GM23248 (cell line): ENCODE measurements at places on chromosomes 5 and 9.
A peak's percentile ranks its signal among the peaks of the same experiment; 100 is the strongest.

DNA sequence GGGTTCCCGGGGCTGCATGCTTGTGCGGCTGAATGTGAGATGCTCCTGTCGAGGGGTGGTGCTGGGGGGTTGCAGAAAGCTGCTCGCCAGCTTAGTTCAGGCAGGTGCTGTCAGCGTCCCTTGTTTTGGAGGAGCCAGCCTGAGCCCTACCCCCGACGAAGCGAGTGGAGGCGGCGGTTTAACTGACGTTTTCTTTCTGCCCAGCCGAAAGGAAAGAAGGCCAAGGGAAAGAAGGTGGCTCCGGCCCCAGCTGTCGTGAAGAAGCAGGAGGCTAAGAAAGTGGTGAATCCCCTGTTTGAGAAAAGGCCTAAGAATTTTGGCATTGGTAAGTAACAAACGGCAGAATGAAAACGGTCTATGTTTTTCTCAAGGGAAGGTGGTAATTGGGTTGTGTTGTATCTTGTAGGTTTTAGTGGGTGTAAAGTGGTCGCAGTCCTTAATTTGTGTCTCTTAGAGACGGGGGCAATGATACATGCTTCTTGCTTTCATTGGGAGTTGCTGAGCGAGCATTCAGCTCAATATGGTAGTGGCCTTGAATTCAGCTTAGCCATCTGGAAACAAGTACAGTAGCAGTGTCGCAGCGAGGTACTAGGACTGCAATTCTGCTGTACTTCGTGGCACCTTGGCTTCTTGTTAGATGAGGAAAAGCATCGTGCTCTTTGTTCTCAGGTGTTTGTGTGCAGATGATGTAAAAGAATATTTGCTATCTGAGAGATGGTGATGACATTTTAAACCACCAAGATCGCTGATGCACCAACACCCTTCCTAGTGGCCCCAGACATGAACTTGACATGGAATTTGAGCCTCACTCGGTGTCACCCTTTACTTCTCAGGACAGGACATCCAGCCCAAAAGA lies 928 bp downstream of the RPL7A start:
- peak; percentile 43 for DNase-seq

GRCh38 chr5:83586874-83587776 lies 115.6 kb downstream of the VCAN start:
- DNase-seq = peak; percentile 34

- DNase-seq = no peak
Observed at GRCh38 chr9:93125331-93125894, 8.6 kb downstream of the NINJ1 start.

DNA sequence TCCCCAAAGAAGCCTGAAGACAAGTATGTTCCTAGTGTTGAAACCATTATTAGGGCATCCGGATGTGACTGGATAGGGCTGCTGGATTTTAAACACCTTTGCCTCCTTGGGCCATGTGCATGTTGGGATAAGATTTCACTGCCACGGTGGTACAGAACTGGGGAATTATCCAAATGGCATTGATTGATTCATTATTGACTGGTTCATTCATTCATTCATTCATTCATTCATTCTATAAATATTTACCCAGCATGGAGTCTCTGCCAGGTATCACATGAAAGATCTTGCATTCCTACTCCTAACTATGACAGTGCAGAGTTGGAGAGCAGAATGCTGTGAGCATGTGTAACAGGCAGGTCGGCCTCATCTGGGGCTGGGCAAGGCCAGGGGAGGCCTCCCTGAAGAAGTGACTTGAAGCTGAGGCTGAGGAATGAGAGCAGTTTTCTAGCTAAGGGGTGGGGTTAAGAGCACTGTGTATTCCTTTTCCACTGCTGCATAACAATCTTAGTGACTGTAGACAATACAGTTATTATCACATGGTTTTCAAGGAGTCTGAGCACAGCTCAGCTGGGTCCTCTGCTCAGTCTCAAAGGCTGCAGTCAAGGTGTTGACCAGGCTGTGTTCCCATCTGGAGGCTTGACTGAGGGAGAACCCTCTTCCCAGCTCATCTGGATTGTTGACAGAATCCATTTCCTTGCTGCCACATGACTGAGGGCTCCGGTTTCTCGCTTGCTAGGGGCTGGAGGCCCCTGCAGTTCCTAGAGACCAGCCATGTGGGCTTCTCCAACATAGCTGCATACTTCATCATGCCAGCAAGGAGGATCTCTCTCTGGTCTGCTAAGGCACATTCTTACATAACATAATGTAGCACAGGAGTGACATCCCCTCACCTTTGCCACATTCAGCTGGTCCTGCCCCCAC lies 35.7 kb downstream of the AK8 start:
- no peak for DNase-seq

DNA sequence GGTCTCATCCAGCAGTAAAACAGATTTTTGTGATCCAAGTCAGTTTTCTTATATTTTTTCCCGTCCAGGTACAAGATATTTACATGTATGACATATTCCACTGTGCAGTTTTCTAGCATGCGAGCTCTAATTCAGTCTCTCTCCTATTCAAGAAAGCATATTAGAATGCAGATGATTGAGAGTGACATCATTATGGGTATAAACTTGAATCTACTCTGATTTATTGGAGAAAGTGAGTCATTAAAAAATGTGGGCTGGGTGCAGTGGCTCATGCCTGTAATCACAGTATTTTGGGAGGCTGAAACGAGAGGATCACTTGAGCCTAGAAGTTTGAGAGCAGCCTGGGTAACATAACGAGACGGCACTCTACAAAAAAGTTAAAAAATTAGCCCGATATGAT lies 6.2 kb downstream of the FER start:
- DNase-seq = peak; percentile 81

DNA sequence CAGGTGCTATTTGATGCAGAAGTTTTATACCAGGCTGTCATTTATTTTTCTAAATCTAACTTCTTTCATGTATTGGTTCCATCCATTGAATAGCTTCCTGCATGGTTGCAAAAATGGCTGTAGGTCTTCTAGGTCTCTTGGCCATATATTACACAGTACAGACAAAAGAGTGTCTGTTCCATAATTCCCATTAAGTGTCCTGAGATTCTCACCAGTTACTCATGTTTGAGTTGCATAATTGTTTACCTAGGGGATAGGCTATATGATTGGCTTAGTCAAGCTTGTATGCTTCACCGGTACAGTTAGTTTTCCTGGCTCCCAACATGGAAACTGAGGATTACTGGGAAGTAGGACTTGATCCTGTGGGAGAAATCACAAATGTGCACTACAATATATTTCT lies 399.4 kb upstream of the NUDT12 start:
- no peak for DNase-seq

DNA sequence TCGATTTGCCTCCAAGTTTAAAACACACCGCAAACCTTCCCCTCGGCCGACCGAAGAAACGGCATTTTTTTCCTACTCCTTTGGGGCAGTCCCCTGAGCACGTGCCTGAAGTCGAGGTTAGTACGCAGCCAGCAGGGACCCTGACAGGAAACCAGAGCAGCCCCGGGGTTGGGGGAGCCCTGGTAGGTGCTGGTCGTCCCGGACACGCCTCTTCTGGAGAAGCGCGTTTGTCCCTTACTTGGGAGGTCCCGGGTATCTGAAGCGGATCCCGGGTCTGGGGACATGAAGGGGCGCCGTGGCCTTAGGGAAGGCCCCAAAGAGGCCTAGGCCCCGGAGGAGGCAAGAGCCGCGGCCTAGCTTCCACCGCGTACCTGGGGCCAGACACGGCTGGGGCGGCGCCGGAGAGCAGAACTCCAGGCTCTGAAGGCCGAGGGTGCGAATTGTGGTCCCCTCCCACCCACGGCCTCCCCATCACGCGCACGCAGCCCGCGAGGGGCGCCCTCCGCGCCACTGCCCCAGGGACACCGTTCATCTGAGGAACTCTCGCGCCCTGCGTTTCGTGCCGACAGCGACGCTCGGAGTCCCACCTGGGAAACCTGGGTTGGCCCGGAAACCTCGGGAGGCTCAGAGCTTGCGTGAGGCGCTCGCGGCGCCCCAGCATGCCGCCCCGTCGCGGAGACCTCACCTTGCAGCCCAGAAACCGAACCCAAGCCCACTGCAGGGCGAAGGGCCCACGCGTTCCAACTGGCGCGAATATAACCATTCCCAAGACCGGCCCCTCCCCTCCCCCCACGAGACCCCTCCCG lies 10.4 kb downstream of the OTP start:
- no peak for DNase-seq

DNA sequence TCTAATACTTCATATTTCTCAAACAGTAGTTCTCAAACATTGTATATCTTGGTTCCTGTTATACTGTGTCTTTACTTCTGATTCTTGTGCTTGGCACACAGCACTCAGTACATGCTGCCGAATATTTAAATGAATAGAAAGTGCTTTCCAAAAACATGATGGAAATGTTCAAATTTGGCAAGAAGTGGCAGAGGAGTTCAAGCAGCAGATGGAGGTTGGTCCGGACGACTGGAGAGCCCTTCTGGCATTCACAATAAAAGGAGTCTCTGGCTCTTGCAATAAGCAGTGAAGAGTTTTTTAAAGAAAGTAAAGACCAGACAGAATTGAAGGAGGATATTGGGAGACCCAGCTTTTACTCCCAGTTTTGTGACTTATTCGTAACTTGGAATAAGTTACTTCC lies 36.3 kb downstream of the TSTD2 start:
- DNase-seq = no peak

GRCh38 chr5:91443023-91443422 lies 59.9 kb upstream of the ARRDC3 start:
- DNase-seq = peak; percentile 72

GRCh38 chr5:106363578-106363977 lies 1307.2 kb downstream of the EFNA5 start:
- no peak for DNase-seq

GRCh38 chr5:168728546-168729211 lies 149.5 kb upstream of the PANK3 start:
- DNase-seq = no peak

- peak; percentile 21 for DNase-seq
Observed at GRCh38 chr5:60092671-60093422, 199.3 kb upstream of the PDE4D start.

DNA sequence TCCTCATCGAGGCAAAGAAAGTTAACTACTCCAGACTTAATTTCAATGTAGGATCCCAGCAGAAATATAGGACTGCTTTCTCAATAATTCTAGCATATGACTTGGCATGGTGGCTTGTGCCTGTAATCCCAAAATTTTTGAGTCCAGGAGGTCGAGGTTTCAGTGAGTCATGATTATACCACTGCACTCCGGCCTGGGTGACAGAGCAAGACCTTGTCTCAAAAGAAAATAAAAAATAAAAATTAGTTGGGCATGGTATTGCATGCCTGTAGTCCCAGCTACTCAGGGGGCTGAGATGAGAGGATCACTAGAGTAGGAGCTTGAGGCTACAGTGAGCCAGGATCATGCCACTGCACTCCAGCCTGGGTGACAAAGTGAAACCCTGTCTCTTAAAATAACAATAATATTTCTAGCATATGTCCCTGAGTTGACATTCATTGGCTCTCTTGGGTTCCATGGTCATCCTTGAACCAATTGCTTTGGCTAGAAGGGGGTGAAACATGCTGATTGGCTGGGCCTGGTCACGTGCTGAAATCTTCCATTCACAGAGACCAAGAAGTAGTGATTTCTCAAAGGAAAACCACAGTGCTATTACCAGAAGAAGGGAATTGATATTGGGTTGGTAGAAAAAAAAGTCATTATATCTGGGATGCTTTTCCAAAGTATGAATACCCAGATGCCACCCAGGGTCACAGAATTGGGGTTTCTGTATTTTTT lies 31.6 kb upstream of the GARNL3 start:
- DNase-seq = no peak

DNA sequence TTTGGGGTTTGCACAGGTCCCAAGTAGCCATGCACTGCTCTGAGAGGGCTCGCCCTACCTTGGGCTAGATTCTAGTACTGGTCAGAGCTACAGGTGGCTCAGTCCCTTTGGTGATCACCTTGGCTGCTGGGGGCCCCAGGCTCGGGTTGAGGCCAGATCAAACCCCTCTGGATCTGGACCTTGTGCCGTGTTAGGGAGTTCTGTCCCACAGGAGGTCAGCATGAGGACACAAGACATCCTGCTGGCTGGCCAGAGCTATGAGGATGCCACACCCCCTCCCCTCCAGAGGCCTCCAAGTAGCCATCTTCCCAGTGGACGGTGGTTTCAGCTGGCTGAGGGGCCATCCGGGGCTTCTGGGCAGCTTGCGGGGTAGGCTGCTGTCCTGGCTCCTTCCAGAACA lies 10.6 kb downstream of the CDK20 start:
- DNase-seq = no peak
